ENCODE measurements at places on chromosomes 2 and 18. TPM values are rescaled to one million over a fixed set of nuclear protein-coding genes. Genes with fewer than 3 reads are reported as not detected.
A peak's percentile ranks its signal among the peaks of the same experiment; 100 is the strongest.

GRCh38 chr2:168495524-168495923 lies 39.5 kb downstream of the CERS6 start:
- no peaks in the 10 kb centered on the region for H3K27me3 ChIP-seq
- H3K27ac ChIP-seq, result no peak overlapping the region
- no peak for DNase-seq
- no peak overlapping the region for H3K4me3 ChIP-seq

Gene REG3G
- not detected for total RNA-seq

- H3K27ac ChIP-seq, result peak overlapping the region; percentile 78
- H3K27me3 ChIP-seq, result no peaks in the 10 kb centered on the region
- peaks cover 71% of the 10 kb centered on the region for H3K4me1 ChIP-seq
- H3K36me3 ChIP-seq, result no peaks in the 10 kb centered on the region
- no peak for DNase-seq
- peak overlapping the region; percentile 41 for H3K4me3 ChIP-seq
Observed at GRCh38 chr2:223936862-223937326, 8.2 kb downstream of the WDFY1 start.

- H3K4me1 ChIP-seq, result peaks cover 29% of the 10 kb centered on the region
- H3K27ac ChIP-seq, result peak overlapping the region; percentile 93
- no peaks in the 10 kb centered on the region for H3K36me3 ChIP-seq
Observed at GRCh38 chr2:200305797-200306195, 697 bp upstream of the SPATS2L start.

Gene NPPC
- 2.2 TPM for total RNA-seq

- H3K36me3 ChIP-seq, result no peaks in the 10 kb centered on the region
- no peak overlapping the region for H3K4me3 ChIP-seq
Observed at GRCh38 chr18:59848002-59848401, 51.8 kb upstream of the PMAIP1 start.

DNA sequence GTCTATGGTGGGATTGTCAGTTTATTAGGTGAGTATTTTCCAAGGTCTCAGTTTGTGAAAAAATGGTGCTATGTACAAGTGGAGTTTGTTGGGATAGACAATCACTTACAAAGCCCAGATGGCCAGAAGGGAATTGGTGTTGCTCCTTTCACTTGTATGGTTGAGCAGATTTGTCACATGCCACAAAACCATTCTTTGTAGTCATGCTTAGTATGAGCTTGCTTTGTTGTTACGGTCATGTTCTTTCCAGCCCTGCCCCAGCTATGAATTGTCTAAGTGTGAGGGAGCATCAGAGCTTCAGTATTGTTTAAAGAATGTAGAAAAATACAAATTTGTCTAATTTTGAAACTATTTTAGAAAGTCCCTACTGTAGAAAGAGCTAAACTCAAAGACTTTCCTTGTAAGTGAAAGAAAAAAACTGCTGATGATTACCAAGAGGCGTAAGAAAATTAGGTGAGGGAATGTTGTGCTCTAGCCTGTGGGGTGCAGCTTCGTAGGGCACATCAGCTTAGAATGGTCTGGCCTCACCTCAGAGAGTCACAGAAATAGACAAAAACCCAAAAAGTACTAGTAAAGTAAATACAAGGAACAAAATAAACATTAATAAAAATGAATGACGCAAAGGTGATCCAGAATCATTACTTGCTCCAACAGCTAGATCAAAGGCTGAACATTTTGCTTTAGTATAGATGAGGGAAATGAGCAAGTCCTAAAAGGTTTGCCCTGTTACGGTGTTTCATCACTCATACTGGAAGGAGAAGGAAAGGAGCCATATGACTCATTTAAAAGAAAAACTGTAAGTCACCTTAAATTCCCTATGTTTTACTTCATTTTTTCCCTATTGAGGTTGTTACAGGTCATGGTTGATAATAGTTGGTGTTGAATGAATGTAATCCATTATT lies 9.2 kb downstream of the TGIF1 start:
- peaks cover 57% of the 10 kb centered on the region for H3K4me1 ChIP-seq
- DNase-seq, result no peak
- H3K27ac ChIP-seq, result peak overlapping the region; percentile 85
- no peaks in the 10 kb centered on the region for H3K27me3 ChIP-seq
- H3K4me3 ChIP-seq, result no peak overlapping the region

Gene NYAP2
- not detected for total RNA-seq

Gene TRIB2
- total RNA-seq, result 109 TPM

Gene RESP18
- total RNA-seq, result not detected

Gene CFC1
- not detected for total RNA-seq

Gene ACVR1
- 20.0 TPM for total RNA-seq

Gene C2orf80
- total RNA-seq, result not detected

- H3K27me3 ChIP-seq, result no peaks in the 10 kb centered on the region
- H3K27ac ChIP-seq, result no peak overlapping the region
- H3K4me1 ChIP-seq, result peaks cover 8% of the 10 kb centered on the region
- H3K4me3 ChIP-seq, result no peak overlapping the region
- H3K36me3 ChIP-seq, result no peaks in the 10 kb centered on the region
Observed at GRCh38 chr18:46040747-46041104, 31.3 kb downstream of the PSTPIP2 start.

Gene PDCD1
- total RNA-seq, result 0.38 TPM

DNA sequence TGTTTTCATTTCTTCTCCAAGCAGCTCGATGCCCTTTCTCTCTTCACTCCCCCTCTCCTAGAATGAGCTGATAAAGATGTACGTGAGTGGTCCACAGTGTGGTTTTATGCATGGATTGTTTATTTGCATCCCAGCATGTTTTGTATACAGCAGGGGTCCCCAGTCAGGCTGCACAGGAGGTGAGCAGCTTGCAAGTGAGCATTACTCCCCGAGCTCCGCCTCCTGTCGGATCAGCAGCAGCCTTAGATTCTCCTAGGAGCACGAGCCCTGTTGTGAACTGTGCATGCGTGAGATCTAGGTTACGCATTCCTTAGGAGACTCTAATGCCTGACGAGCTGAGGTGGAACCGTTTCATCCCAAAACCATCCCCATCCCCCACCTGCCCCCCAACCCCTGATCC lies 262.6 kb downstream of the AGAP1 start:
- H3K36me3 ChIP-seq, result no peaks in the 10 kb centered on the region
- H3K4me1 ChIP-seq, result peaks cover 9% of the 10 kb centered on the region
- DNase-seq, result peak; percentile 36
- H3K27me3 ChIP-seq, result no peaks in the 10 kb centered on the region
- H3K4me3 ChIP-seq, result no peak overlapping the region
- H3K27ac ChIP-seq, result no peak overlapping the region

Gene GKN1
- not detected for total RNA-seq

Gene NAT8
- not detected for total RNA-seq

DNA sequence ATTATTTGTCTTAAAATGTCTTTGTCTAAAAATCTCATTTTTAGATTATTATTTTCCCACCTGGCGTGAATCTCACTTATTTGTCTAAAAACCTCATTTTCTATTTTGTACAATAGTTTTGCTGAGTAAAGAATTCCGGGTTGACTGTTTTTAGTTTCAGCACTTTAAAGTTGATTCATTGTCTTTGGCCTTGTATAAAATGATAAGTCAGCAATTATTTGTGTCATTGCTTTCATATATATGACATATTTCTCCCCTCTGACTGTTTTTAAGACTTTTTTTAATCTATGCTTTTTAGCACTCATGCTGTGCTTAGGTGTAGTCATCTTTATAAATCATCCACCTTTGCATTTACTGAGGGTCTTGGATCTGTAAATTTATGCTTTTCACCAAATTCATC lies 92.1 kb upstream of the DOK6 start:
- no peak for DNase-seq
- no peaks in the 10 kb centered on the region for H3K36me3 ChIP-seq
- no peaks in the 10 kb centered on the region for H3K4me1 ChIP-seq
- no peak overlapping the region for H3K27ac ChIP-seq
- no peak overlapping the region for H3K4me3 ChIP-seq

- H3K27me3 ChIP-seq, result no peaks in the 10 kb centered on the region
- H3K36me3 ChIP-seq, result no peaks in the 10 kb centered on the region
- H3K4me1 ChIP-seq, result no peaks in the 10 kb centered on the region
- no peak overlapping the region for H3K4me3 ChIP-seq
- no peak overlapping the region for H3K27ac ChIP-seq
- DNase-seq, result no peak
Observed at GRCh38 chr18:26970637-26971036, 105.1 kb upstream of the AQP4 start.

Gene CRYGD
- total RNA-seq, result 3.4 TPM

GRCh38 chr2:12330916-12331315 lies 385.8 kb upstream of the TRIB2 start:
- no peak for DNase-seq
- H3K27ac ChIP-seq, result no peak overlapping the region
- H3K27me3 ChIP-seq, result no peaks in the 10 kb centered on the region
- no peaks in the 10 kb centered on the region for H3K36me3 ChIP-seq
- no peaks in the 10 kb centered on the region for H3K4me1 ChIP-seq

DNA sequence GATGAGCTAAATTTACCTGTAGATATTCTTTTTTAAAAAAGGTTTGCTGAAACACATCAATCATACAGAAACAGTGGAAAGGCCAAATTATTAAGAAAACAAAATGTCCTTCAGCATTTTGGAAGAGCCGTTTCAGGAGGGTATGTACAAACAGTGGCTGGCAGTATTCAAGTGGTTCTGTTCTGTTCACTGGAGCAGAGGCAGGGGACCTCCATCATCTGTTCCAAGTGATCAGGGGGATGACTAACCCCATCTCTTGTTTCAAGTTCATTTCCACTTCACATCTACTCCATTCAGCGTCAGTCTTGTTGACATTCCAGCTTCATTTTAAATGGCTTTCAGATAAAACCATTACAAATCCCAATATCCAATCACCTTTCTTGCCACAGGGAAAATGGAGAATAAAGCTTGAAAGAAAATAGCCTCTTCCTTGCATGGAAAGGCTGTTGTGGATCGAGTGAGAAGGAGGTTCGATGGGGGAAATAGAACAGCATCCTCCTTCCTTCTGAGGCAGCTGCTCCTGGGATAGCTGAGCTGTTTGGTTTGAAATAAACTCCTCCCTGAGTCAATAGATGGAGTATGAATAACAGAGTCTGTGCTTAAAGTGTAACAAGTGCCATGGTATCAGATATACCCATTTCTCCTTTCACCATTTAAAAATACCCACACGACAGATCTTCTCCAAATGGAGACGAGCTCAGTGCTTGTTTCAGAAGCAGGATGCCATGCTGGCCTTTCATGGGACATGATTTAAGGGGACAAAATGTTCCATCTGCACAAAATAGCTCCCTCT lies 63.7 kb upstream of the OTOF start:
- peaks cover 12% of the 10 kb centered on the region for H3K4me1 ChIP-seq
- H3K27ac ChIP-seq, result no peak overlapping the region
- no peaks in the 10 kb centered on the region for H3K27me3 ChIP-seq

Gene TUBA3E
- 0.66 TPM for total RNA-seq

GRCh38 chr2:170222842-170223241 lies 44.9 kb downstream of the MYO3B start:
- DNase-seq, result no peak
- no peak overlapping the region for H3K4me3 ChIP-seq
- H3K27me3 ChIP-seq, result no peaks in the 10 kb centered on the region
- H3K4me1 ChIP-seq, result peaks cover 13% of the 10 kb centered on the region
- no peaks in the 10 kb centered on the region for H3K36me3 ChIP-seq

DNA sequence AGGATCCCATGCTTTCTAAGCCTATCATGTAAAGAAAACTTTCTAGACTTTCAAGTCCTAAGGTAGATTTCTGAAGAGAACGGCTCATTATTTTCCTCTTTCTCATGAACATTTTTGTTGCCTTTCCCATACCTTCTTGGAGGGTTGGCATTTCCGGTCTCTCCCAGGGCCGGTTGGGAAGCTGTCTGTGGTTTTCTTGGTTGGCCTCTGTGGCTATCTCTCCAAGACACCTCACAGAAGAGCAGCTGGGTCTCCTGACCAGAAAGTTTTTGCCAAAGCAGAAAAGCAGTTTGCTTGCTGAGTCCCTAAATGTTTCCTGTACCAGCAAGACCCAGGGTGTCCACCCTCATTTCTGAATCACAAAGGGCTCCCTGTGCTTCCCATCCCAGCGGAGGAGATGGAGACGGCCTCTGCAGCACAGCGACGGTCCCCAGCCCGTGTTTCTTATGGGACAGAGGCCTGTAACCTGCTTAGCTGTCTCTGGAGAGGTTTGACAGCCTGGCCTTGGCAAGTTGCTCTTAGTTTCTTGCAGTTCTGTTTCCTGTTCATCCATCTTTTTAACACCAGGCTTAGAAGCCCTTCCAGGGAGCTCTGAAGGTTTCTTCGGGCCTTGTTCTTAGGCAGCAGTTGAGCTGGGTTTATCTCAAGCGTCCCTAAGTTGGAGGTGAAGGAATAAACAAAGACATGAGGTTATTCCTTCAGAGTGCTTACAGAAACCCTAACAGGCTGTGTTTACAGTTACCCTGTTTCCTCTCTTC lies 39.8 kb downstream of the GREB1 start:
- no peaks in the 10 kb centered on the region for H3K27me3 ChIP-seq
- H3K4me1 ChIP-seq, result peaks cover 16% of the 10 kb centered on the region
- H3K27ac ChIP-seq, result peak overlapping the region; percentile 15
- no peak overlapping the region for H3K4me3 ChIP-seq
- H3K36me3 ChIP-seq, result no peaks in the 10 kb centered on the region
- DNase-seq, result peak; percentile 42

Gene IL1F10
- total RNA-seq, result not detected

Gene DTNA
- total RNA-seq, result 25.1 TPM

- no peaks in the 10 kb centered on the region for H3K36me3 ChIP-seq
- DNase-seq, result no peak
- H3K4me3 ChIP-seq, result no peak overlapping the region
- H3K4me1 ChIP-seq, result no peaks in the 10 kb centered on the region
- H3K27ac ChIP-seq, result no peak overlapping the region
Observed at GRCh38 chr2:205169464-205169863, 512.8 kb upstream of the NRP2 start.

DNA sequence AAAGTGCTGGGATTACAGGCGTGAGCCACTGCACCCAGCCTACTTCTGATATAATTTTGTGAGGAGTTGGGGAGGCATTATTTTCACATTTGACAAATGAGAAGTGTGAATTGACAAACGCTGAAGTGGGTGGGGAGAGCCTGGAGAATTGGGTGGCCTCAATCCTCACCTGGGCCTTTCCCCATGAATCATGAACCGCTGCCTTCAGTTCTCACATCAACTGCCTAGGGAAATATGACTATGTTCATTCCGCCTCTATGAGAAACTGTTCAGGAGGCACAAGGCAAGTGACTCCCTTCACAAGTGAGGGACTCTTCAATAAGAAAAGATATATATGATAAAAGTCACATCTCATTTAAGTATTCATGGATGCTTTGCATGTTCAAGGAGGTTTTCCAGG lies 96.6 kb upstream of the RND3 start:
- no peak for DNase-seq
- no peaks in the 10 kb centered on the region for H3K27me3 ChIP-seq
- peaks cover 1% of the 10 kb centered on the region for H3K36me3 ChIP-seq
- no peaks in the 10 kb centered on the region for H3K4me1 ChIP-seq
- no peak overlapping the region for H3K4me3 ChIP-seq

Gene SLC40A1
- not detected for total RNA-seq

GRCh38 chr2:45729753-45730512 lies 78.5 kb downstream of the PRKCE start:
- no peak overlapping the region for H3K27ac ChIP-seq
- DNase-seq, result peak; percentile 65
- no peaks in the 10 kb centered on the region for H3K27me3 ChIP-seq
- H3K4me3 ChIP-seq, result no peak overlapping the region

Gene FAM98A
- 78.8 TPM for total RNA-seq

- DNase-seq, result no peak
- no peaks in the 10 kb centered on the region for H3K27me3 ChIP-seq
Observed at GRCh38 chr2:185828326-185828725, 89.7 kb downstream of the FSIP2 start.

Measured in GM23338 (cell line).